ENCODE measurements at places on chromosomes 6 and 20.

DNA sequence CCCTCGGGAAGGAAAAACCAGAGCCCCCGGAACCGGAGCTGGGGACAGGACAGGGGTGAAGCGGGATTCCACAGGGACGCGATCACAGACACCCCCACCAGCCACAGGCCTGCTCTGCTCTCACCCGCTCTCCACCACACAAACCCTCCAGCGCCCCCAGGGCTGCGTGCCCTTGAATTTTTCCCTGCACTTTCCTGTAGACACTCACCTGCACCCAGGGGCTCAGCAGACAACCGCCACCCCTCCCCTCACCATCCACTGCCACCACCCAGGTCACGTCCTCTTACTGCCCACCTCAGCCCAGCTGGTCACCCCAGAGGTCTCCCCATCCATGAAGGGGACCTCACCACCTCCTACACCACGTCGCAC, 631 bp downstream of the ULBP2 start:
- no peak for DNase-seq

DNA sequence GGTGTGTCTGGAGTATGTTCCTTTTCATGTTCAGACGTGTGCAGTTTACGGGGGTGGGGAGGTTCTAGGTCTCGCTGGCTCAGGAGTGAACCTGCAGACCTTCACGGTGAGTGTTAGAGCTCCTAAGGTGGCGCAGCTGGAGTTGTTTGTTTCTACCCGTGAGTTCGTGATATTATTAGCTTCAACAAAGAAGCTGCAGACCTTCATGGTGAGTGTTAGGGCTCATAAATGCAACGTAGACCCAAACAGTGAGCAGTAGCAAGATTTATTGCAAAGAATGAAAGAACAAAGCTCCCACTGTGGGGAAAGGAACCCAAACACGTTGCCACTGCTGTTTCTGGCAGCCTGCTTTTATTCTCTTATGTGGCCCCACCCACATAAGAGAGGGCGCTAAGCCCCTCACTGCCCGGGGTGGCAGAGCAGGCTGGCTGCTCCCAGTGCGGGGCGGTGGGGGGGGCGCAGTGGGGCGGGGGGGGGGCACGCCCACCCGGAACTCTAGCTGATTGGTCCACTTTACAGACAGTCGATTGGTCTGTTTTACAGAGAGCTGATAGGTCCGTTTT, 41.3 kb upstream of the GMPR start:
- no peak for DNase-seq

DNA sequence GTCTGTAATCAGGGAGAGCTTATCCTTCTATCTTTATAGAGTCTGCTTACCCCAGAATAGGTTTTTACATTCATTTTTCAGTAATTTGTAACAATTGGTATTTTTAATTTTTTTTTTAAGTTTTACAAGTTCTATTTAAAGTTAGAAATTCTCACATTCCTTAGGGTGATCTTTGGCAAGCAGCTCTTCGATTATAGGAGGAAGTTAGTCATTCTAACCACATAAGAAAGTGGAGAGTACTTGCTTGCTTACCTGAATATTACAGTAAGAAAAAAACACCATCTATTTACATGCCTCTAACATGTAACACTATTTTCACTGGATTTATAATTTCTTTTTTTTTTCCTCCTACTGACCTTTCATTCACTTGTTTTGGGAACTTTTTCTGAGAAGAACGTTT, 6.7 kb downstream of the TSHZ2 start:
- no peak for DNase-seq

GRCh38 chr20:24388828-24389380, 80.5 kb upstream of the SYNDIG1 start:
- DNase-seq = no peak

GRCh38 chr6:135030532-135031178, 24.0 kb downstream of the HBS1L start:
- no peak for DNase-seq

DNA sequence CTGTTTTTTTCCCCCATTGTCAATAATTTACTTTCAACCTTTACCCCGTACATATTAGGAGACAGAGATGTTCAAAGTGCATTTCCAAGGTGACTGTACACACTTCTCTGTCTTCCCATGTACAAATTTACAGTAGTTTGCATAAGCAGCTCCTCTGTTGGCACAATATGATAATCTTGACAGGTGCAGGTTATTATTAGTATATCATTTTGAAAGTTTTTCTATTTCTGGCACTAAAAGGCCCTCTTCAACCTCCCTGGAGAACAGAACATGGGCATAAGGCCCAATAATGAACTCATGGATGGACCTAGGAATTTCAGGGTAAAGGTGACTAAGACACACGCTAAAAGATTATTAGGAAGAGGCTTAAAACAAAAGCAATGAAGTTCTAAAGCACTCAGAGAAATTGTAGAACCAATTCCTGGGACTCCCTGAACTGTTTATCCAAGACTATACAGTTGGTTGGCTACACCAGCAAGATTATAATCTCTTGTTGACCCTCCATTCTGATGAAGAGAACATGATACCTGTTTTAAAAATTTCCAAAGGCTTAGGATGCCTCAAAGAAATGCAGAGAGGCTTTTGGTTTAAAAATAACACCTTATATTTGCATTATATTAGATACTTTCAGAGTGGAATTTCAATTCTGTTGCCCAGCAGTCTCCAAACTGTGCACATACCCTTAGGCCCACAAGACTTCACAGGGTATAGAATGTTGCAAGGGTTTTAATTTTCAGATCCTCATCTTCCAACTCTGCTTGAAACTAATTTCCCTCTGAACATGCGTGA, 1.1 kb downstream of the AIG1 start:
- peak; percentile 14 for DNase-seq

DNA sequence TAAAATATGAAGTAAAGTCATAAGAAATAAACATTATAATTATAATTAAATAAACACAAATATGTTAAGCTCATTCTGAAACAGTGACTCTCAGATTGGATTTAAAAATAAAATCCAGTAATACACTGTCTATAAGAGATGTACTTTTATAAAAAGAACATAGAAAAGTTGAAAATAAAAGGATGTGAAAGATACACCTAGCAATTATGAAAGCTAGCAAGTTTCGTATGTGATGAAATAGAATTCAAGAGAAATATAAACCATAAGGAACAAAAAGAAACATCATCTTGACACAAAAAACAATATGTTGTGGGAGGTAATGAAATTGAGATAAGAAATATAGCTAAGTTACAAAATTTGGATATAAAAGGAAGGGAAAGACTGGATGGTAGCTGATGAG, 128.6 kb upstream of the CNR1 start:
- DNase-seq = no peak

DNA sequence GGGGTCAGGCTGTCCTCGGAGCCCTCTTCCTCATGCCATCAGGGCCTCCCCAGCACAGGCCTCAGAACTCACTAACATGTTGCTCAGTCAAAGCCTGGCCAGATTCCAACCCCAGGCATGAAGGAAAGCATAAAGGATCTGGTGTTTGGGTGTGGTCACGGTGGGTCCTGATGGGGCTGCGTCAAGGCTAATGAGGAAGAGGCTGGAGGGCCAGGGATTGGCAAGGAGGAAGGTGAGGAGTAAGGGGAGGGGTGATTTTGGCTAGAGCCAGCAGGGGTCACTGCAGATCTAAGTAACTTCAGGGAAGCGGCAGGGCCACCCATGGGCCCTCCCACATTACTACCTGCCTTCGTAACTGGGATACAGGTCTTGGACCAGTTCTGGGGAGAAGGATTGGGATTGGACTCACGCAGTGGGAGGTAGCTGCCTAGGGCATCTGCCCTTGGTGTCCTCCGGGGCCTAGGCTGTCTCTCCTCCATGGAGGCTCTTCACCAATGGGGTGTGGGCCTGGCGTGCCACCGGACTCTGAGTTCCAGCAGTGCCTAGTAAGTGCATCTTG, 36.2 kb upstream of the MRPS18A start:
- DNase-seq = peak; percentile 76

GRCh38 chr6:95545686-95546085, 31.6 kb upstream of the MANEA start:
- DNase-seq = peak; percentile 47

DNA sequence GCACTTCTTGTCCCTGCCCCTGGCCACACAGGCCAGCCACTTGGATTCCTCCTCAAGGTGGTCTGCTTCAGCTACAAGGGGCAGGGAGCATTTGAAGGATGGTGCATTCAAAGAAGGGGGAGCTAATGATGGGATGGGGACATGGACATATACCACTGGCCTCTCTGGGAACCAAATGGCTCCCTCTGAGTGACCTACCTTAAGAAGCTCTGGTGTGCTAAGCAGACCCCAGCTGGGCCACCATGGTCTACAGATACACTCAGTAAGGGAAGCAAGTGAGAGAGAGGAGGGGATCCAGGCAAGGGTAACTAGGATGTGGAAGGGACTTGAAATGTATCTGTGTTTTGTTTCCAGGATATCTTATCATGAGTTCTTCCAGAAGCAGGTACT, 62.4 kb downstream of the TTI1 start:
- no peak for DNase-seq

- no peak for DNase-seq
Measured at GRCh38 chr6:113445201-113445600, 411.9 kb upstream of the MARCKS start.

DNA sequence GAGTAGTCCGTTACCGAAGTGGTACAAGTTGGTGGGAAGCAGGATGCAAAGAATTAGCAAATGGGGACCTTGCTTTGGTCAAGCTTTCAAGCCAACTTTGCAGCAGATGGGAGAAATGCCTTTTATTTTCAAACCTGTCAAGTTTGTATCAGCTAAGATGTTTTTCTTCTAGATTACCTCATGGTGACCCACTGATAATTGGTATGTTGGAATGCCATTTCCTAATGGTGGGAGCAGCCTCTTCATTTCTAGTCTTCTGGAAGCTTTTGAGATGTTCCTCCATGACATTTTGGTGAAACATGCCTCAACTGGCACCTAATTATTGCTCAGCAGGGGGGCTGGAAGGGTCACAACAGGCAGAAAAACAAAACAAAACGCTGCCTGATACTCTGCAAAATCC, 43.7 kb downstream of the ADNP start:
- DNase-seq = no peak

GRCh38 chr6:46605091-46605797, 47.4 kb downstream of the CYP39A1 start:
- no peak for DNase-seq

- no peak for DNase-seq
Measured at GRCh38 chr6:14270925-14271788, 153.6 kb downstream of the CD83 start.

DNA sequence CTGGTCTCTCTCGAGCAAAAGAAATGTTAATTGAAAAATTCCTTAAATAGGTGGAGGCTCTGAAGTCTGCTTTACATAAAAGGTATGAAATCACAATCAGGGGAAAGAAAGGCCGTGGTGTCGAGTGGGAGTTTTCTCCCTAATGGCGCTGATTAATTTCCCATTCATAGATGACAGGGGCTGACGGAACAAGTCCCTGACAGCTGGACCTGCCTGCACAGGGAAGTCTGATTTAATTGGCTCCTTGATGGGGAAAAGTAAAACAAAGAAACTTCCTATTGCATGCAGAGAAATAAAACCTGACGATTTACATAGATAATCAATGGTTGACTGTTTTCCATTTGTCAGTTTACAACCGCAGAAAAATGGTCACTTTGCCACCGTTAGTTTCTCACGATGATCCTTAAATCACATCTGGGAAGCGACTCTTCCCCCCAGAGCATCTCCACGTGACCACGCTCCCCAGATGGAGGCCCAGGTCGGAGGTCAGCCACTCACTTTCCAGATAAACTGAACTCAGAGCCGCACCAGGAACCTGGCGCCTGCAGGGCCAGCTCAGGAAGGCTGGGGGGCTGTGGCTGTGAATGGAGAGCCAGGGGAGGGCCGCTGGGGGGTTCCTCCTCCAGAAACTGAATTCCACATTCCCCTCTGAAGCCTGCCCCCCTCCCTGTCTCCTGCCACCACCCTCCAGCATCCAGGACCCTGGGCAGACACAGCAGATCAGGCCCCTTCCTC, 55.3 kb downstream of the DLL1 start:
- peak; percentile 62 for DNase-seq

DNA sequence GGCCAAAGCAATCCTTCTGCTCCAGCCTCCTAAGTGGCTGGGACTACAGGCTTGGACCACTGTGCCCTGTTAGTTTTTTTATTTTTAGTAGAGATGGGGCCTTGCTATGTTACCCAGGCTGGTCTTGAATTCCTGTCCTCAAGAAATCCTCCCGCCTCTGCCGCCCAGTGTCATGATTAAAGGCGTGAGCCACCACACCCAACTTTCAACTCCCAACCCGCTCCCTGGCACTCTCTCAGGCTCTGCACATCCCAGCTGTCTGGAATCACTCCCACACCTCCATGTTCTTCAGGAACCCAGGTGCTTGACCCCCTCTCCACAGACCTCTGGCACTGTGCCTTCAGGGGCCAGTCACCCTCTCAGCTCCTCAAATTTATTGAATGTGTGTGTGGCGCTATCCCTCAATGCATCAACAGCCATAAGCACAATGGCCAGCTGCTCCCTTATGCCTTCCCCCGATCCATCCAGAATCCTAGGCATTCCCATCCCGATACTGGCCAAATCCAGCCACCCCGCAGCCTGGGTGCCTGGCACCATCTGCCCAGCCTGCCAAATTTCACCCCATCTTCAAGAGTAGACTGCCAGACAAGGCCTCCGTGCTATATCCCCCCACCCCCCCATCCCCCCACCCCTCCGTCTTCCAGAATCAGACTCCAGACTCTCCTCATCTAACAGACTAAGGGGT, 647 bp upstream of the POU5F1 start:
- no peak for DNase-seq

DNA sequence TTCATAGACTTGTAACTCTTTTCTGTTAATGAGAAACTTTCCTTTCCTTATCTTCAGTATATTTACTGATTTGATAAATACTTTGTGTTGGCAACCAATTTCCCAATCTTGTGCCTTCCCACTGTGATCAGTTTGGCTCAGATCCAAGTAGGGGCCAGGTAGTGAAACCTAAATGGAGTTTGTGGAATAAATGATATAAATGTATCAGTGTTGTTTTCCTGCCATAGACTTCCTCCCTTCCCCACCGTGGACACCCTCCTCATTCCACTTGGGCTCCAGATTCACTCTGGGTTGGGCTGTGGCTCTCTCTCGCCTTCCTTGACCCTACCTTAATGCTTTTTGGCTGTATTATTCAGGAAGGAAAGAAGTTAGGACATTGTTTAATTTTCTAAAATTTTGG, 1.3 kb downstream of the ZKSCAN3 start:
- no peak for DNase-seq

- peak; percentile 23 for DNase-seq
Measured at GRCh38 chr6:111113336-111114086, 26.2 kb downstream of the SLC16A10 start.

- DNase-seq = peak; percentile 11
Measured at GRCh38 chr6:63295553-63296194, 24.1 kb downstream of the LGSN start.

DNA sequence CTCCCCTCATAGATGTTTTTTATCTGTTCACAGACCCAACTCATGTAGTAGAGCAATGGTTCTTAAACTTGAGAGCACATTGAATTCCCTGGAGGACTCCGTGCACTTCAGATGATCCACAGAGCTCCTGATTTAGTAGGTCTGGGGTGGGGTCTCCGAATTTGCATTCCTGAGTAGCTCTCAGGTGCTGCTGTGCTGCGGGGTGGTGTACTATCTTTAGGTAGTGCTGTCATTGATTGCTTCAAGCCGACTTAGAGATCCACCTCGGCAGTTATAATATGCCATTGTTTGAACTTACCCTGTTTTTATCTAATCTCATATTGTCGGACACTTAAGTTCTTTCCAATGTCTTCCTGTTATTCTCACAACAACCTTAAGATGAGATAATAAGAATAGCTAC, 45.0 kb downstream of the BMP2 start:
- DNase-seq = no peak

GRCh38 chr20:44765701-44766347, 20.2 kb downstream of the KCNK15 start:
- DNase-seq = no peak

- peak; percentile 2 for DNase-seq
Measured at GRCh38 chr6:159985296-159985945, 16.5 kb downstream of the IGF2R start.

All from eye (tissue), 1 donor.